ENCODE measurements at places on chromosomes 3 and 15.

- DNase-seq, result no peak
Measured at GRCh38 chr3:52385157-52385556, 59.7 kb downstream of the SEMA3G start.

GRCh38 chr15:88484682-88485331, 17.3 kb downstream of the MRPS11 start:
- DNase-seq, result no peak

DNA sequence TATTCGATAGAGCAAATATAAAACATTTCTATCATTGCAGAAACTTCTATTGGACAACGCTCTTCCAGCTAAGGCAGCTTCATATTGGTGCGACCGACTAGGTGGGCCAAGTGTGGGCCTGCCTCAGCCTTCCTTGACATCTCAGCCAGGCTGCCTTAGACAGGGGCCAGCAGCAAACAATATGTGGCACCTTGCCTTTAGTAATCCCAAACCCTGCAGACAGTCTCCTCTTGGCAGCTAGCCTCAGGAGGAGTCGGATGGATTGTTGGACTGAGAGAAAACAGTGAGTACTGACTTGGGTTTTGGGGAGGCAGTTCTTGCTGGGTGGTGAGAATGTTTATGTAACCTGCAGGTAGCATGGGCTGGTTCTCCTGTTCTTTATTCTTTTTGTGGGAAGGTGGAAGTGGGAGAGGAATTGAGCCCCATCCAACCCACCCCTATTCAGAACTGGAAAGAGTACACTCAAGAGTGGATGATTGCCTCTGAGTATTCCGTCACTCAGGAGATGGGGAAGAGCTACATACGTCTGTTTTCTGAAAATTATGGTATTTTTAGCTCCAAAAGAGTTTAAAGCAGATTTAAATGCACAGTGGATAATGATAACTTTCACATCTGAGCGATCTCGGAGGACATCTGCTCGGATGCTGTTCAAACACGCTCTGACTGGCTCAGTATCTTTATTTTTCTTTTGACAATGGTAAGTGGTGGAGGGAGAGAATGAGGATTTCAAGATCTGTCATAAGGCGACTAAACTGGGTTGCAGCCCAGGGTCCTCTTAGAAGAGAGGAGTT, 47.2 kb downstream of the GPD1L start:
- no peak for DNase-seq

DNA sequence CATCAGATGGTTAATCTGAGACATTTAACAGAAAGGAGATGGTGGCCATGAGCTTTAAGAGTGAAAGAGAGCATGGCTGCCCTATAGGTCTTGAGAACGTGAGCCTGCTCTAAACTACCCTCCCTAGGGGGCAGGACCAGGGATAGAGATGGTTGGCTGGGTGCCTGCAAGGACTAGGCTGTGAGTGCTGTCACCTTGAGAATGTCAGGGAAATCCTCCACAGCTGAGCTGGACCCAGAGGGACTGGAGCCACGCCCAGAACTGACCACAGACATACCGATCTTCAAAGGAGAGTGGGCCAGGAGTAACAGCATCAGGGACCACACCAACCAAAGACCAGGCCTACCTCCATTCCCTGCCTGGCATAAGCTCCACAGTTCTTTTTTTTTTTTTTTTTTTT, 53.6 kb upstream of the UBE2E1 start:
- DNase-seq, result no peak

DNA sequence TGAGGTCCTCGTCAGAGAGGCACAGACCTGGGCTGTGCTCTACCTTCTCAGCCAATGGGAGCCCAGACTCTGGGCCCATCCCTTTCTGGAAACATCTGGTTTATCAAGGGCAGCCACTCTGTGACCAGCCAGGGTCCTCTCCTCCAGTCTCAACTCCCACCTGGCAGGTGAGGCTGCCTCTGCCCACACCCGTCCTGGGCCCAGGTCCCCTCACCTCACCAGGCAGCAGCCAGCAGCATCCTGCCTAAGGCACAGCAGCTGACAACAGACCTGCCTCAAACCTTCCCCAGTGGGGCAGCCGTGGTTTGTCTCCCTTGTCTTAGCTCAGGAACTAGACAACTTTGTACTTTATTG, 8.7 kb upstream of the VIPR1 start:
- DNase-seq, result no peak

DNA sequence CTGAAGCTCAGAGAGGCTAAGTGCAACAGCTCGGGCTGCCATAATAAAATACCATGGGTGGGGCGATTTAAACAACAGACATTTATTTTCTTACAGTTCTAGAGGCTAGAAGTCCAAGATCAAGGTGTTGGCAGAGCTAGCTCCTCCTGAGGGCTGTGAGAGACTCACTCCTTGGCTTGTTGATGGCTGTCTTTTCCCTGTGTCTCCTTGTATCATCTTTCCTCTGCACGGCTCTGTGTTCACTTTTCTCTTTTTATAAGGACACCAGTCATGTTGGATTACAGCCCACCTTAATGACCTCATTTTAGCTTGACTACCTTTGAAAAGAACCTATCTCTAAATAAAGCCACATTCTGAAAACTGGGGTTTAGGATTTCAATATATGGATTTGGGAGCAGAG, 129.7 kb downstream of the RPL22L1 start:
- DNase-seq, result no peak
